ENCODE measurements at places on chromosomes 16 and 17.
A peak's percentile ranks its signal among the peaks of the same experiment; 100 is the strongest.

DNA sequence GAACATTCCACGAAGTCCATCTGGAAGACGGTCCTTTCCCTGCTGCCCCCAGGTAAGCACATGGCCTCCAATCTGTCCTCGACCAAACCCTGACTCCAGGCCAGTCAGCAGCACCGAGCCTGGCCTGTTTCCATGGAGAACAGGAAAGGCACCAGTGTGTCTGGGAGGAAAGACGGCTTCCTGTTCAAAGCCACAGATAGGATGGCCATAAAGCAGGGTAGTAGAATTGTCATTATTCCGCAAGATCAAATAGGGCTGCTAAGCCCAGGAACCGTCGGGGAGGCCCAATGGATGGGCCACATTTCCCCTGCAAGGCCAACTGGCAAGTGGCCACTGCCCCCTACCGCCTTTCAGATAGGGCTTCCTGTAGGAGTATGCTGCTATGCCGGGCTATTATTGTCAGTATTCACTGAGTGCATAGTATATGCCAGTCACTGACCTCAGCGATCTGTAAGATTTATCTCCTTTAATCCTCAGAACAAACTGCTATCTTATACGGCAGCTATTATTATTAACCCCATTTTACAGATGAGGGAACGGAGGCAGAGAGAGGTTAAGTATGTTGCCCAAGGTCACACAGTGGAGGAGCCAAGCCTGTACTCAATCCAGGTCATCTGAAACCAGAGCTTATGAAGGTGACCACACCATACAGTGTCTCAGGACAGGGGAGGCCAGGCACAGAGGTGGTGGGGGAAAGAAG lies 23.0 kb upstream of the PLCG2 start:
- DNase-seq: no peak
- peak overlapping the region; percentile 53 for H3K27ac ChIP-seq
- no peak overlapping the region for H3K4me3 ChIP-seq
- no peaks in the 10 kb centered on the region for H3K36me3 ChIP-seq
- no peaks in the 10 kb centered on the region for H3K4me1 ChIP-seq

DNA sequence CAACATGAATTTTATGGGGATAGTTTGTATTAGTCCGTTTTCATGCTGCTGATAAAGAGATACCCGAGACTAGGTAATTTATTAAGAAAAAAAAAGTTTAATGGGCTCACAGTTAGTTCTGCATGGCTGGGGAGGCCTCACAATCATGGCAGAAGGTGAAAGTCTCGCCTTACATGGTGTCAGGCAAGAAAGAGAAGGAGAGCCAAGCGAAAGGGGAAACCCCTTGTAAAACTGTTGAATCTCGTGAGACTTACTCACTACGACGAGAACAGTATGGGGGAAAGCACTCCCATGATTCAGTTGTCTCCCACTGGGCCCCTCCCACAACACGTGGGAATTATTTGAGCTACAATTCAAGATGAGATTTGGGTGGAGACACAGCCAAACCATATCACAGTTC lies 181.5 kb downstream of the PRKCA start:
- no peak overlapping the region for H3K4me3 ChIP-seq
- no peak for DNase-seq
- no peaks in the 10 kb centered on the region for H3K36me3 ChIP-seq
- no peak overlapping the region for H3K27ac ChIP-seq
- H3K27me3 ChIP-seq: no peaks in the 10 kb centered on the region

DNA sequence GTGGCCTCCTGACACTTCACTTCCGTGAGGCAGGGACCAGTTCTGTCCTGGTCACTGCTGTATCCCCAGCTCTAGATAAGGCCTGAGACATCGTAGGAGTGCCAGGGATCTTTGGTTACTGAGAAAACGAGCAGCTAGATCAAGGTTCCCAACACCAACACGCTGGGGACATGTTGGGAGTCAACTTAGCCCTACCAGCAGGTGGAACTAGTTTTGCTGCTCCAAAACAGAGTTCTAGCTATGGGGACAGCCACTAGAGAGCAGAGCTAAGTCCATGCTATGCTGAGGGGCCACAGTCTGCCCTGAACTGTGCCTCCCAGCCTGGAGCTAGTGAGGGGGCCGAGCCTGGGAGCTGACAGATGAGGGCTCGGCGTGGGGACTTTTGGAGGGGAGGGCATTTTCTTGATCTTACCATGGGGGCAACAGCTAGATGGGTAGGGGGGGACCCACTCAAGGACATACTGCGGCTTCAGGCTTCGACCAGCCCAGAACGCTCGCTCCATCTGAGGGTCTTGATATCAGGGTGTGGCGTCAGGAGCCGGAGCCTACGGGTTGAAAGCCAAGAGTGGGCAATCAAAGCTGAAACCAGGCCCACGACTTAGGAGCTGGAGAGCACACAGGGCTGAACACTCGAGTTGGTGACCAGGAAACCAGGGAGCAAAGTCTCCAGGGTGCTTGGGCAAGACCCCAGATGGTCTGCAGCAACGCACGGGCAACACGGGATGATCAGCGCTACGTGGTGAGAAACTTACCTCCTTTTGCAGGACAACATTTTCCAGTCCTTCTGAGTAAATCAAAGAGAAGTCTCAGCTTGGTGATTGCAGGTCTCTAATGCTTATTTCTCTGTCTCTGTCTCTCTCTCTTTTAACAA lies 13.4 kb downstream of the SNX20 start:
- no peak overlapping the region for H3K4me3 ChIP-seq
- peaks cover 11% of the 10 kb centered on the region for H3K27me3 ChIP-seq
- peaks cover 5% of the 10 kb centered on the region for H3K4me1 ChIP-seq

DNA sequence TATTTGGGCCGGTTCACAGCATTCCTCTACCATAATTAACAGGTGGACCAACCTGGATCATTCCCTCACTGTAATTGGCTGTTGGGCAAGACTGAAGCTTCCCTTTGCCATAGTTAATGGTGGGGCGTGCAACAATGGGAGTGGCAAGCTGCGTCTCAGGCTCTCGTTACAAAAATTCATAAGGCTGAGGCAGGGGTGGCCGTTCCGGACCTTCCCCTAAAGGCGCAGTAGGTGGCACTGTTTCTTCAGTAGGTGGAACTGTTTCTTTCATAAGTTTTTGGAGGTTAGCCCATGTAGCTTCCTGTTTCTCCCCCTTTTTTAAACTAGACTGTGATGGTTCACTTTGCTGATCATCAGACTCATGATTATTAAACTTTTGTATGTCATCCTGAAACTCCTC lies 17.0 kb upstream of the TMC5 start:
- peaks cover 9% of the 10 kb centered on the region for H3K36me3 ChIP-seq
- H3K27me3 ChIP-seq: peaks cover 5% of the 10 kb centered on the region
- no peak overlapping the region for H3K27ac ChIP-seq
- H3K4me1 ChIP-seq: peaks cover 8% of the 10 kb centered on the region
- no peak overlapping the region for H3K4me3 ChIP-seq
- DNase-seq: no peak

- peaks cover 3% of the 10 kb centered on the region for H3K27me3 ChIP-seq
- DNase-seq: no peak
- H3K27ac ChIP-seq: no peak overlapping the region
Measured at GRCh38 chr17:68834328-68834836, 120.8 kb downstream of the ABCA8 start.

Data from progenitor cell of endocrine pancreas (in vitro differentiated cells).